ENCODE measurements at places on chromosomes 7 and 10. TPM values are rescaled to one million over a fixed set of nuclear protein-coding genes. Genes with fewer than 3 reads are reported as not detected.

The OR2A5 gene
- total RNA-seq: not detected

The C10orf67 gene
- 0.22 TPM for total RNA-seq

The GARIN1A gene
- total RNA-seq: 0.88 TPM

The ATOH7 gene
- not detected for total RNA-seq

The GNGT1 gene
- not detected for total RNA-seq

The UNCX gene
- total RNA-seq: not detected

The CEP55 gene
- total RNA-seq: 1.3 TPM

The CYP17A1 gene
- not detected for total RNA-seq

The TAS2R41 gene
- total RNA-seq: 0.29 TPM

The MTPN gene
- total RNA-seq: 74.8 TPM

The PRF1 gene
- total RNA-seq: not detected

The GPNMB gene
- total RNA-seq: 93.1 TPM

The VSIR gene
- total RNA-seq: 21.7 TPM

The CACNA2D1 gene
- total RNA-seq: 63.0 TPM

The TEX36 gene
- not detected for total RNA-seq

The HOXA11 gene
- total RNA-seq: 17.8 TPM

The SGCE gene
- 53.0 TPM for total RNA-seq

The OR2A1 gene
- not detected for total RNA-seq

The UBE2D4 gene
- 11.8 TPM for total RNA-seq

The MOGAT3 gene
- not detected for total RNA-seq

The CPA2 gene
- total RNA-seq: not detected

The CTAGE8 gene
- under 0.01 TPM for total RNA-seq

The CFAP69 gene
- total RNA-seq: 3.6 TPM

The BCL7B gene
- total RNA-seq: 48.6 TPM

The TCF7L2 gene
- 13.8 TPM for total RNA-seq

The CFAP70 gene
- 0.44 TPM for total RNA-seq

The TUBGCP2 gene
- 58.6 TPM for total RNA-seq

The PON1 gene
- total RNA-seq: not detected

The OR2A42 gene
- total RNA-seq: not detected

The NXPH1 gene
- total RNA-seq: not detected

The GIMAP5 gene
- total RNA-seq: 0.14 TPM

The DGKB gene
- not detected for total RNA-seq

The ALOX5 gene
- not detected for total RNA-seq

The MNX1 gene
- total RNA-seq: not detected

The PANK1 gene
- total RNA-seq: 4.2 TPM

The ASAH2 gene
- 0.72 TPM for total RNA-seq
